Left lung (tissue), 14 donors: ENCODE measurements at places on chromosomes 5 and 9. TPM values are rescaled to one million over a fixed set of nuclear protein-coding genes. Genes with fewer than 3 reads are reported as not detected.

The SOHLH1 gene
- not detected for total RNA-seq

The BHMT2 gene
- 4.8 TPM for total RNA-seq

DNA sequence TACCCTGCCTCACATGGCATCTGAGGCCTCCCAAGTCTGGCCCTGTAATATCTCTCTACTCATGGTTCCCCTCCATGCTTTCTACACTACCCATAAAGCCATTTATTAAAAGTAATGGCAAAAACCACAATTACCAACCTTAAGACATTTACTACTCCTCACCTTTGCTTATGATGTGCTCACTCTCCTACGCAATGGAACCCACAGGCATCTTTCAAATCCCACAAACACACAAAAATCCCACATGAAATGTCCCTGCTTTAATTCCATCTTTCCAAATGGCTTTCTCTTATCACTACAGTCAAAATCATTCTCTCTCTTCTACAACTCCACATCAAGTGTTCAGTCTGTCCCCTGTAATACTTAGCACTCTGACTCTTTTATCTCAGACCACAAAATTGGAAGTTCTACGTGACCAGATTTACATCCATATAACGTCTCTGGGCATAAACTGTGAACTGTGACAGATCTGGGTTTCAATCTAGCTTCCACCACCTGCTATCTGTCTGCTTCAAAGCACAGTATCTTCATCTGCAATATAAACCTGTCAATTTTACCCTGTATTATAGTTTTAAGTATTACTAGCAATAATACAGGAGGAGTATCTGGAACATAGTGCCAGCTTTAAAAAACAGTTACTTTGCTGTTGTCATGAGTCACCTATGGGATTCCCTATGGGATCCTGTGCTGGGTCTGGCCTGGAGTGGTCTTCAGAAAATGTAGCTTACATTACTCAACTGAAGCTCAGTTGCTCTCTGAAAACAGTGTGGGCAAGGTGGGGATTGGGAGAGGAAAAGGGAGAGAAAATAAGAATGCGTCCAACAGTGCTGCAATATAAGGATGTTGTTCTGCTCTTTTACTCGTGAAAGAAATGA is 137.1 kb upstream of the TRIM32 start:
- no peak for DNase-seq

DNA sequence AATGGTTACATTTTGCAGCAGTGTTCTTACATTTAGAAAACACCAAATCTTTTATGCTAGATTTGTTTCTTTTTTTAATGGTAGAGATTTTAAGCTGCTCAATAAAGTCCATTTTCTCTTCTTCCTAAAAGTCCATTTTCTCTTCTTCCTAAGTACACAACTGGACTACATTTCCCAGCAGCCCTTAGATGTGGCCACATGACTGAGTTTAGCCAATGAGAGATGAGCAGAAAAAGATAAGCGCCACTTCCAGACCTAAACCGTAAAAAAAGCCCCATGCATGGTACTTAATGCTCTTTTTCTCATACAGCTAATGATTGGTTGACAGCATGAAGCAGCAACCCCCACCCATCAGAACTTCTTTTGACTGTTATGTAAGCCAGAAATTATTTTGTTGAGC is 206.7 kb downstream of the FAM114A2 start:
- no peak for DNase-seq

GRCh38 chr9:134918646-134919045 is 934 bp upstream of the FCN1 start:
- no peak for DNase-seq
